Naive thymus-derived CD4-positive, alpha-beta T cell (primary cell): ENCODE measurements at places on chromosomes 1 and 21. TPM values are rescaled to one million over a fixed set of nuclear protein-coding genes. Genes with fewer than 3 reads are reported as not detected.

Gene SLC19A1
- polyA plus RNA-seq, result 11.7 TPM

Gene OR2T29
- not detected for polyA plus RNA-seq

Gene HEYL
- 0.18 TPM for polyA plus RNA-seq

- H3K4me3 ChIP-seq, result no peak overlapping the region
- no peaks in the 10 kb centered on the region for H3K27me3 ChIP-seq
- no peaks in the 10 kb centered on the region for H3K36me3 ChIP-seq
- DNase-seq, result no peak
- H3K4me1 ChIP-seq, result no peaks in the 10 kb centered on the region
- no peak overlapping the region for H3K27ac ChIP-seq
Measured at GRCh38 chr1:224157316-224157715, 25.7 kb upstream of the DEGS1 start.

DNA sequence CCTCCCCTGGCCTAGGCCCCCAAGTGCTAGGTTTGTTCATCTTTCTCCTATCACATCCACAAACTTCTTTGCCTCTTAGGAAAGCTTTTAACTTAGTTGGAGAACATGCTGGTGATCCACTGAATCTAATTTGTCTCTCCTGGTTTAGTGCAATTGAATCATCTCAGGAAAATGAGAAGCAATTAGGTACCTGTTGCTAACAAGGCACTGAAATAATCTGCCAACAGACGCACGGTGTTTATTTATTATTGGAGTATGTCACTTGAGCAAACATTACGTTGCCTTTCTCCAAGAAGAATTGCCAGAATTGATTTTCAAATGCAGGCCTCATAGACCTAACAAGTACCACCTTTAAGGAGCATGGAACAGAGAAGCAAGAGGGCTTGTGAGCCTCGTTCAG lies 309.4 kb downstream of the NFIA start:
- no peak for DNase-seq
- H3K36me3 ChIP-seq, result no peaks in the 10 kb centered on the region
- H3K27me3 ChIP-seq, result no peaks in the 10 kb centered on the region
- no peak overlapping the region for H3K4me3 ChIP-seq

GRCh38 chr1:31939484-31940329 lies 1.5 kb upstream of the PTP4A2 start:
- H3K4me1 ChIP-seq, result peaks cover 59% of the 10 kb centered on the region
- peak overlapping the region; percentile 26 for H3K4me3 ChIP-seq
- peak overlapping the region; percentile 81 for H3K27ac ChIP-seq
- DNase-seq, result peak; percentile 50

- no peak overlapping the region for H3K4me3 ChIP-seq
- no peaks in the 10 kb centered on the region for H3K4me1 ChIP-seq
- no peak for DNase-seq
Measured at GRCh38 chr1:245575710-245576109, 420.9 kb downstream of the KIF26B start.

DNA sequence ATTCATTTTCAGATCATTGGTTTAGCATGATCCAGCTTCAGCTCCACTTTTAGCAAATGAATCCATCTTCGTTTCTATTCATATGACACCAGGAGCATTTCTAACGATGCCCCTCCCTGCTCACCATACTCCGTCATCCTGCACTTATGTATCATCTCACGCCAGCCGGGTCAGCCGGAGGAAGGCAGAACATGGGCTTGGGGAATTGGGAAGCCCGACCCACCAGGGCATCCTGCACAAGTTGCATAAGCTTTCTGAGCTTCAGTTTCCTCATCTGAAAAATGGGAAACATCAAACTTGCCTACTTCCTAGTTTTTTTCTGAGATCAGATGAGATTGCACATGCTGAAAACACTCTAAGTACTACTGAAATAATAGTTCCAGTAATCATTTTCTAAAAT lies 194.7 kb downstream of the AK5 start:
- H3K36me3 ChIP-seq, result no peaks in the 10 kb centered on the region
- H3K27ac ChIP-seq, result no peak overlapping the region
- H3K27me3 ChIP-seq, result no peaks in the 10 kb centered on the region

GRCh38 chr1:62362061-62362917 lies 43.1 kb upstream of the KANK4 start:
- H3K27me3 ChIP-seq, result no peaks in the 10 kb centered on the region
- H3K27ac ChIP-seq, result no peak overlapping the region
- no peaks in the 10 kb centered on the region for H3K4me1 ChIP-seq
- H3K36me3 ChIP-seq, result no peaks in the 10 kb centered on the region

GRCh38 chr1:46517932-46518498 lies 28.4 kb downstream of the DMBX1 start:
- no peaks in the 10 kb centered on the region for H3K36me3 ChIP-seq
- DNase-seq, result no peak
- H3K27ac ChIP-seq, result no peak overlapping the region
- no peaks in the 10 kb centered on the region for H3K27me3 ChIP-seq
- H3K4me1 ChIP-seq, result no peaks in the 10 kb centered on the region
